ENCODE measurements at places on chromosomes 2 and 18. TPM values are rescaled to one million over a fixed set of nuclear protein-coding genes. Genes with fewer than 3 reads are reported as not detected.
A peak's percentile ranks its signal among the peaks of the same experiment; 100 is the strongest.

- DNase-seq, result no peak
Measured at GRCh38 chr2:127047054-127047453, 59.9 kb downstream of the BIN1 start.

- no peak for DNase-seq
Measured at GRCh38 chr2:75522543-75523312, 38.0 kb downstream of the EVA1A start.

GRCh38 chr2:43941966-43942365 is 53.8 kb downstream of the LRPPRC start:
- no peak for DNase-seq

GRCh38 chr2:220072669-220073220 is 445.3 kb downstream of the SLC4A3 start:
- DNase-seq, result no peak

- DNase-seq, result no peak
Measured at GRCh38 chr2:129605646-129606045, 373.8 kb upstream of the RAB6C start.

- no peak for DNase-seq
Measured at GRCh38 chr2:175152242-175152641, 15.8 kb downstream of the ATF2 start.

- no peak for DNase-seq
Measured at GRCh38 chr2:138423745-138424144, 77.8 kb upstream of the SPOPL start.

DNA sequence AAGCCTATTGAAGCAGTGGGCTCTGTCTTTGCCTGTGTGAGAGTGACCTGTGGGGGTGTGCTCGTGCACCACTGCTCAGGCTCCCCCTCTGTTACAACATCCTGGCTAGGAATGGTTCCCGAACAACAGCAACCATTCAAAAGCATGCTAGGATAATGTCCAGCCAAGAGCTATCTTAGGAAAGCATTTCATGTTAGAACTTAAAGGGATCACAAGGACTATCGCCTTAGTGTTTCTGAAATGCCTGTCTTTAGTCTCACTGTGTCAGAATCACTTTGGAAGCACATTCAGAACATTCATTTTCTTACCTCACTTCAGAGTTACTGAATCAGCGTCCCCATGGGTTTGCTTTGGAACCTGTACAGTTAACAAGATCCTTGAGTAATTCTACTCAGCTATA is 134.9 kb upstream of the DSEL start:
- no peak for DNase-seq

DNA sequence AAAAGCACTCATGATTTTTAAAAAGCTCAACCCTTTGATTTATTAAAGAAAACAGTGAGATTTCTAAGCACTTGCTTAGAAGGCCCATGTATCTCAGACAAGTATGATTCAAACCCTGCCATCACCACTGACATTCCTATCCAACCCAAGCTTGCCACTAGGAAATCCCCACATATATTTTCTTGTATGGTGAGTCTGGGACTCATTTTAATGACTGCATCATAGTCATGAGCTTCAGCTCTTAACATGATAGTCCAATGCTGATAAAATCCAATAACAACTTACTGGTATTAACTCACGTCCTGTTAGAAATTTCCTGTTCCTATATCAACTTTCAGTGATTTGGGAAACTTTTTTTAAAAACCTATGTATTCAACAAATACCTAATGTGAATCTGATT is 39.4 kb upstream of the NCKAP5 start:
- no peak for DNase-seq

- DNase-seq, result no peak
Measured at GRCh38 chr2:238906936-238907716, 59.2 kb downstream of the TWIST2 start.

DNA sequence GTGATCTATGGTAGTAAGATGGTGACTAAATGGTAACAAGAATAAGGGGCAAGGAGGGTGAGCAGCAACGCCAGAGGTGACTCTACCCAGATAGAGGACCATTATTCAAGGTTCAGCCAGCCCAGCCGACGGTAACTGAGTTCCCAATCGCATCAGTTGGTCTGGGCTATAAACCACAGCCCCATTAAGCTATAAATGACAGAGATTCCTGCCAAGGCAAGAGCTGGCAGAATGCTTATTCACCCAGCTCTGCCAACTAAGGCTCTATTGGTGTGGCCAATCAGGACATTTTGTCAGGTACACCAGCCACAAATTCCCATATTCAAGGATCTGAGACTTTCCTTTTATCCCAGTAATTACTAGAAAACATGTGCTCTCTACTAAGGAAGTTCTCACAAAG is 3.6 kb downstream of the CHN1 start:
- DNase-seq, result no peak

GRCh38 chr18:8479789-8480188 is 129.4 kb upstream of the RAB12 start:
- no peak for DNase-seq

DNA sequence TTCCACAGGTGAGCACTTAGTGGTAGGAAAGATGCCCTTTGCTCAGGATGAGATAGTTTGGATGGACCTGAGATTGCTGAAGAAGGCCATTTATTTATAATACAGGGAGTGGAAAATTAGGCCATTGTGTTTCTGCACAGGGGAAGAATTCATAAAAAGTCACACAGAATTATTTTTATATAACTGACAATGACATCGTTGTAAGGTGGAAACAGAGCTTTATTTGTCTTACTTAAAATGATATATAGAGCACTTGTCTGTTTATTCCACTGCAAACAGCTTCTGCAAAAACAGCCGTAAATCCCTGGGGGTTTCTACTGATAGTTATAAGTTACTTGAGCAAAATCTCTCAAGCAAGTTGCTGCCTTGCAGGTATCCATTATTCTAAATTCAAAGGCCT is 158.1 kb upstream of the ZNF521 start:
- no peak for DNase-seq

DNA sequence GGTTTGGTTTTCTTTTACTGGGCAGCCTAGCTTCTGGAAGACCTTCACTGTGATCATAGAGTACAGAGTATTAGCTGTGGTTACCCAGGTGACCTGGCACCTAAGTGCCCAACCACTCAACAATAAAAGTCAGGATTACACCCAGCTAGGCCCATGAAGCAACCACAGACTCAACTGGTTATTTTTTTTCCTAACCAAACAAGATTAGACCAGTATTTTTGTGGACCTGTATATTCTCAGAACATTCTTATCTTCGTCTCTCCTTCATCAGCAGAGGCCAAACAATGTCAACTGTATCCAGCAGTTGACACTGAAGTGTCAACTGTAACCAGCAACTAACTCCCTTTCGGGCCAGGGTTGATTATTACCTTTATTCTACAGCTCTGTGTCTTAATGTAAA is 289.2 kb upstream of the SLC39A10 start:
- DNase-seq, result no peak

GRCh38 chr2:207530160-207531031 is 634 bp downstream of the CREB1 start:
- peak; percentile 41 for DNase-seq

GRCh38 chr2:228433721-228434120 is 252.2 kb upstream of the SPHKAP start:
- DNase-seq, result no peak

DNA sequence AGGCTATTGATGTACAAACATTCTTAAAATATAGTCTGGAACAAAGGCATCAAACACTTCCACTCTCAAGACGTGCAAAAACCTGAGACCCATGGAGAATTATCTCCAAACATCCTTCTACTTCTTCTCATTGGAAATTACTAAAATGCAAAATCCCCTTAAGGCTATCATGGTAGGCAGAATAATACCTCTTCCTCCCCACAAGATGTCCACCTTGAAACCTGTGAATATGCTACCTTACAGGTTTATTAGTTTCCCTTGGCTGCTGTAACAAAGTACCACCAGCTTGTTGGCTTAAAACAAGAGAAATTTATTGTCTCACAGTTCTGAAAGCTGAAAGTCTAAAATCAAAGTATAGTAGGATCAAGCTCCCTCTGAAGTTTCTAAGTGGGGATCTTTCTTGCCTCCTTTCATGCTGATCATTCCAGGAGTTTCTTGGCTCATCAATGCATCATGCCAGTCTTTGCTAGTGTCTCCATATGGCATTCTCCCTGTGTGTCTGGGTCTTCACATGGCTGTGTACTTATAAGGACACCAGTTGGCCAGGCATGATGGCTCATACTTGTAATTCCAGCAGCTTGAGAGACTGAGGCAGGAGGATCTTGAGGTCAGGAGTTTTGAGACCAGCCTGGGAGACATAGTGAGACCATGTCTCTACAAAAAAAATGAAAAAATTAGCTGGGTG is 163.7 kb upstream of the NCK2 start:
- no peak for DNase-seq

GRCh38 chr2:199596549-199596948 is 138.8 kb upstream of the SATB2 start:
- DNase-seq, result no peak

DNA sequence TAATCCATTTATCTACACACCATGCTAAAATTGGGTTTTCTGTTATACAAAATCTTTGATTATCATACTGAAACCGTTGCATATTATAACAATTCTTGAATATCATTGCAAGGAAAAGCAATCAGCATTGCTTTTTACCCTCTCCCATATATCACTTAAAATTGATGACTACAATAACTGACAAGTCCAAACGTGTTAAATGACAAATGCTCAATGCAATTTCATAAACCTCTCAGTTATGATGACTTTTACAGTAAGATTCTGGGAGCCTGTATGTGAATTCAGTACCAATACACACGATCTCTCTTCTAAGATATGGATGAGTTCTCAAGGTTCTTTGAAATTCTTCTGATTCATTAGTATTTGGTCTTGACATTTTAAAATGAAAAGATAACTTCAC is 368.5 kb upstream of the TRIB2 start:
- DNase-seq, result no peak

- no peak for DNase-seq
Measured at GRCh38 chr2:49004036-49004626, 150.2 kb downstream of the FSHR start.

- DNase-seq, result no peak
Measured at GRCh38 chr2:160388464-160389263, 104.9 kb downstream of the RBMS1 start.

DNA sequence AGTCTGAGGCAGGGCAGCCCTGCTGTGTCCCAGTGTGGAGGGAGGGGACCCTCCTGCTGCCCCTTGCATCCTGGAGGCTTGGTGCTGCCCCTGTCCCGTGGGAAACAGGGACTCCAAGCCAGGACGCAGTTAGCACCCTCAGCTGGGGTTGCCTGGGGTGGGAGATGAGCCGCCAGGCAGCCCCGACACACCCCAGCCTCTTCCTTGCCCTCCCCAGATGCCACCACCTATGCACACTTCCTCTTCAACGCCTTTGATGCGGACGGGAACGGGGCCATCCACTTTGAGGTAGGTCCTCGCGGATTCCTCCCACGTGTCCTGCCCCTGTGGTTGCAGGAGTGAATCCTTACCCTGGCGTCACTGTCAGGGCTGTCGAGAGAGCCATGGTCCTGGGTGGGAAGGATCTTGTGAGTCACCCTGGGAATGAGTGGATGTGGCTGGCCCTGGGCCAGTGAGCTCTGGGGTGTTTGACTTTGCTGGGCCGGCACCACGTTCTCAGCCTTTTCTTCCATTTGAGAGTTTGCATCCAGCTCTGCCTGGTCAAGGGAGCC is 27.5 kb upstream of the FAHD2A start:
- DNase-seq, result no peak

- DNase-seq, result no peak
Measured at GRCh38 chr18:51516478-51517038, 319.1 kb upstream of the MEX3C start.

DNA sequence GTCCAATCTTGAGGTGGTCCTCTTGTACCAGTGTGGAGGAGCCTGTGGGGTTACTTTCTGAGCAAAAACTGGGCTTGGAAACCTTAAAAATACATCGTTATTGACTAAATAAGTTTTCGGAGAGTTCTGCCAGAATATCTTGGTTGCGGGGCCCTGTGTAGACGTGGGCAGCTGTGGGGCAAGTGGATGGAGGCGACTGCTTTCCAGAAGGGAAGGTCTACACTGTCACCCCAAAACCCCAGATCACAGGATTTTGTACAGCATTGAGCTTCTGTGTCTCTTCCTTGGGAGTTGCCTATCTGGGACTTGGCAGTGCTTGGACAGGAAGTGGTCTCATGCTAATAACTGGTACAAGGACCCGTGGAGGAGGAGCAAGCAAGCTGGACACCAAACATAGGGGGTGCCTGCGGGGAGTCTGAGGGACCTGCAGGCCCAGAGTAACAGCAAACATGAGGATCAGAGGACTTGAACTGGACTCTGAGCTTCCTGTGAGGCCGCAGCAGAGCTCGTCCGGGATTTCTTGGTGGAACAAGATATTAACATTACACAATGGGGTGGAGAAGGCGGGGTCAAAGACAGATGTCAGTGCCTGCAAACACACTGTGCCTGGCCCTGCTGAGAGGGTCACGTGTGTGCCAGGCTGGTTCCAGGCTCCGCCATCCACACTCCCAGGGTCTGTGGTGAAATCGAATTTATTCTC is 48.0 kb upstream of the CTLA4 start:
- no peak for DNase-seq

- DNase-seq, result no peak
Measured at GRCh38 chr2:101162561-101163330, 11.6 kb upstream of the TBC1D8 start.

DNA sequence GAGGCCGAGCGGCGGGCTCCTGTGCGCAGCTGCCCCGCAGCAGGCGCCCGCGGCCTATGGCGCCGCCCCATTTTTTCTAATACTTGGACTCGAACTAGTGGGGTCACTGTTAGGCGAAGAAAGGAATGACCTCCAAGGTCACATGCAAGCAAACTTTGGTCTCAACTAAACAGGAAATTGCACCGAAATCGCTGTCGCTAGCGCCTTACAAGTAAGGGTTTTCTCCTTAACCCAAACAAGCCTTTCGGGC is 339 bp downstream of the ACAA2 start:
- no peak for DNase-seq

GRCh38 chr2:54041135-54041534 is 70.3 kb upstream of the PSME4 start:
- DNase-seq, result no peak

GRCh38 chr18:6850396-6850795 is 120.9 kb downstream of the ARHGAP28 start:
- DNase-seq, result no peak

GRCh38 chr18:70428439-70428838 is 139.6 kb downstream of the SOCS6 start:
- DNase-seq, result no peak

- DNase-seq, result no peak
Measured at GRCh38 chr2:44744961-44745892, 196.3 kb upstream of the SIX3 start.

Gene BAZ2B
- total RNA-seq, result 39.3 TPM

Gene RAB6D
- total RNA-seq, result not detected

Gene GCG
- not detected for total RNA-seq

Gene MALL
- 0.12 TPM for total RNA-seq

Gene EFR3B
- total RNA-seq, result not detected

Gene GAD1
- not detected for total RNA-seq

Gene EVX2
- total RNA-seq, result not detected

Gene SLC5A7
- not detected for total RNA-seq

Gene RPRM
- total RNA-seq, result not detected

Gene KANSL3
- total RNA-seq, result 57.4 TPM

Gene SMYD1
- total RNA-seq, result not detected

Gene PARD6G
- total RNA-seq, result 3.5 TPM

Gene PAX8
- 0.21 TPM for total RNA-seq

Gene NUP35
- total RNA-seq, result 12.8 TPM

Gene RIF1
- 56.1 TPM for total RNA-seq

Gene CRYBA2
- not detected for total RNA-seq

Gene SCYGR4
- 0.99 TPM for total RNA-seq

All from T-helper 17 cell (primary cell).